ENCODE measurements at places on chromosomes 1 and 21. TPM values are rescaled to one million over a fixed set of nuclear protein-coding genes. Genes with fewer than 3 reads are reported as not detected.
A peak's percentile ranks its signal among the peaks of the same experiment; 100 is the strongest.

GRCh38 chr1:165595246-165595938, 35.6 kb upstream of the MGST3 start:
- DNase-seq = no peak

DNA sequence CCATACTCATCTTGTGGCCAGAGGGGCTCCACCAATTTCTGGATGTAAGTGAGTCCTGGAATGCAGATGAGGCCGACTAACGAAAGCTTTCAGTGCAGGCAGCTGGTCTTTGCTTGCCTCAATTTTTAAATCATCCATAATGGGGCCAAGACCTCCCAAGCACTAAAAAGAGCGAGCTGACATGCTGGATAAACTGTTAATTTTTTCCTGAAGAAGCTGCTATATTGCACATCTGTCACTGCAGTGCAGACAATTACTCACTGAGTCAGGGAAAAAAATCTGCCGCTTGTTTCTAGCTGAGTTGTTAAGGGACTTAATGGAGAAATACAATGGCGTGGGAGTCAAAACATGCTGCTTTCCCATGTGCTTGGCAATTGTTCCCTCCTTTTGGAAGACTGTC, 205.5 kb downstream of the GPATCH2 start:
- no peak for DNase-seq

DNA sequence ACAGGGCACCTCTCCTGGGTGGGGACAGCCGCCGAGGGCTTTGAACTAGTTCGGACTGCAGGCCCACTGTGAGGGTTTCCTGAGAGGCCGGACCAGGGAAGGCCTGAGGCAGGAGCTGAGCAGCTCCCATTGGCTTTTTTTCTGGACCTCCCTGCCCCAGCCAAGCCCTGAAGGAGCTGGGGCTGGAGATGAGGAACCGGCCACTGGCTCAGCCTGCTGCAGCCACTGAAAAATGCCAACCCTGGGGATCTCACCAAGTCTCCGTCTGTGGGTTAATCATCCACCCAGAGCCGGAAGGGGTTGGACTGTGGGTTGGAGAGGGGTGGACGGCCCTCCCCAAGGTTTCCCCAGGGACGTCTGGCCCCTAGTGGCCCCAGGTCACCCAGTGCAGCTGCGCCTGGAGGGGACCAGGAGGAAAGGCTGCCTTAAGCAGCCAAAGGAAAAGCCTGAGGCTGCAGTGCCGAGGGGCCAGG, 2.5 kb downstream of the VWA1 start:
- no peak for DNase-seq

GRCh38 chr1:55898181-55898580, 681.2 kb downstream of the PLPP3 start:
- DNase-seq = no peak

DNA sequence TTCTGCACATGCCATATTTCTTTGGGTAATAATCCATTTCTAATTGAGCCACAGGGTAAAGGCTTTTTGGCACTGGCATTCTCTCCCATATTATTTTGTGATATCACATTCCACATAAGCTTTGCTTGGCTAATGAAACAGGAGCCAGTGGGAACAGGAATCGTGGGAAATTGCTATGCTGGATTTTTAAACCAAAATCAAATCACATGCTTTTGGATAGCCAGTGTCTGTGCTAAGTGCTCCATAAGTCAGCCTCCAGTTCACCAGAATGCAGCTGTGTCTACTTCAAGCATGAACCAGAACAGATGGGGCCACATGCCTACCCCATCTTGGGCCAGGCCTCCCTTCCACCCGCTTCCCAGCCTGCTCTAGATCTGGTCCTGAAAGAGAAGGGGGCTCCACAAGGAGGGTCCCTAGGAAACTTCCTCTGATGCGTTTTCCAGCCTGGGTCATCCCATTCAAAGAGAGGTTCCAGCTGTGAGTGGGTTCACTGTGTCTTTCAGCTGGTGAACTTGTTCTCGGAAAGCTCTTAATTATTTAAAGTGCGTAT, 131.2 kb upstream of the COA6 start:
- DNase-seq = no peak

- no peak for DNase-seq
Observed at GRCh38 chr1:2433936-2434655, 21.7 kb upstream of the PEX10 start.

- no peak for DNase-seq
Observed at GRCh38 chr1:112322018-112322417, 74.0 kb upstream of the CTTNBP2NL start.

DNA sequence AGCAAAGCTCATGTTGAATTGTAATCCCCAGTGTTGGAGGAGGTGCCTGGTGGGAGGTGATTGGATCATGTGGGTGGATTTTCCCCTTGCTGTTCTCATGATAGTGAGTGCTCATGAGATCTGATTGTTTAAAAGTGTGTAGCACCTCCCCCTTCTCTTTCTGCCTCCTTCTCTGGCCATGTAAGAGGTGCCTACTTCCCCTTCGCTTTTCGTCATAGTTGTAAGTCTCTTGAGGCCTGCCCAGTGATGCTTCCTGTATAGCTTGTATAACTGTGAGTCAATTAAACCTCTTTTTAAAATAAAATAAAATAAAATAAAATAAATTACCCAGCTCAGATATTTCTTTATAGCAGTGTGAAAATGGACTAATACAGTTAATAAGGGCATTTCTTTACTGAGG, 1025.7 kb downstream of the PLA2G4A start:
- DNase-seq = no peak

DNA sequence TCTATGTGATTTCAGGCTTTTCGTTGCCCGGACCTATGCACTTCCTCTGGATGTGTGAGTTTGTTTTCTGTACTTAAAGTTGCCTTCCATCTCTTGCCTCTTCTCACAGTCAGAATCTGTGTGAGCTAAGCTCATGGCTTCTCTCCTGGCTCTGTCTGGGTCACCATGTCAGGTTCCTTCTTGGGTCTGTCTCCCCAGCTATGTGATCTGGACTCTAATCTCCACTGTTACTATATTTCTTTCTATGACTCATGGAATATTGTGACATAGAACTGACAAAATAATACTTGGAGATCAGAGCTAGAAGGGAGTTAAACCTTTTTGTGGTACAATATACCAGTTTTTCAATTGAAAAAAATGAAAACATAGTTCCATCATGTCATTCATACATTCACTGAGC, 172.7 kb upstream of the FGGY start:
- DNase-seq = no peak

TDRD10 gene
- total RNA-seq = 14.0 TPM

TMEM52 gene
- 1.8 TPM for total RNA-seq

DNA sequence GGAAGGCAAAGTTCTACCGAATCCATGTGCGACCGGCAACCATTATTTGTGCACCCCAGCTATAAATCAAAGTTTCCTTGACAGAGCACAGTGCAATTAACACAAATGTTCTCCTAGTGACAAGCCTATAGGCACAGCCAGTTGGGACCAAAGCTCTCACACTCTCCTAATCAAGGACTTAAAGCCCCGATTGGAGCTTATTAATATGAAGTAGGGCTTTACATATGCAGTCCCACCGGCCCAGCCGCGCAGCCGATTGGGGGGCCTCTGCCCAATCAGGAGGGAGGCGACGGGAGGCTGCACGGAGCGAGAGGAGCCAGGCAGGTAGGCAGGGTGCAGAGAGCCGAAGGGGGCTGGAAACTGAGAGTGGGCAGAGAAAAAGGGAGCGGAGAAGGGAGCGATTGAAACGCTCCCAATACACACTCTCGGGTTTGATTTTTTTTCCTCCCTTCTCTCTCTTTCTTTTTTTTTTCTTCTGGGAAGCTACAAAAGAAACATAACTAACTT, at the start of gene ESRRG:
TSS of gene ESRRG (minus strand) at position 156 of the 507 bp plus-strand sequence. CDS start at position 26, 130 bp downstream.
- peak; percentile 78 for DNase-seq

DNA sequence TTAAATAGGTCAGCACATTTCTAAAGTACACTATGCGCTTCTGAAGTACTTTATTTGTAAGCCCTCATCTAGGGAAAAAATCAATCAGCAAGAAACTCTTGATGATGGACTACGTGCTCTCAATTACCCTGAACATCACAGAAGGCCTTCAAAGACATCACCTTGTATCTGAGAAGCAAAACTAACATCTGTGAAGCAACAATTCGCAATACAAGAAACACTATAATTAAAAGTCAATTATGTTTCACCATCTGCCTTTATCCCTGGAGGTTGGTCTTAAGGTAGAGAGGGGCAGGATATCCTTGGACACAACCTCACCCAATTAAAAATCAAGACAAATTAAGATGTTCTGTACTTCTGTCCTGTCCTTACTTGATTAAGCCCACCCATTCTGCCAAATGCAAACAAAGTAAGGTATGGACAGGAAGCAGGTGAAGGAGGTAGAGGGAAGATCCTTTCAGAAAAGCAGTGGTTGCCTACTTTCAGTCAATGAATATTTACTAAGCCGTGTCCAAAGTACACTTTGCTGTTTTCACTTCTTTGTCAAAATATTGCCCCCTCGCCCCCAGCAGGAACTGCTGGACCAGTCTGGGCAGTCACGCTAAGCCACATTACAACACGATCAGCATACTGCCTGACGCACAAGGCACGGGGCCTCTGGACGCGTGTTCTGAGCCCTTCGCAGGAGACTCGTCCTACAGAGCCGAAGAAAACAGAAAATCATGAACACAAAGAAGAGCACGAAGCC, 887 bp downstream of the SLC19A2 start:
- DNase-seq = no peak

GRCh38 chr1:201882665-201883132, 6.0 kb upstream of the SHISA4 start:
- DNase-seq = no peak

GRCh38 chr1:8536515-8536914, 218.6 kb downstream of the SLC45A1 start:
- DNase-seq = no peak

GRCh38 chr1:29284961-29285560, 48.7 kb downstream of the PTPRU start:
- no peak for DNase-seq

GRCh38 chr1:177181631-177182291, 11.0 kb downstream of the BRINP2 start:
- DNase-seq = peak; percentile 82

DNA sequence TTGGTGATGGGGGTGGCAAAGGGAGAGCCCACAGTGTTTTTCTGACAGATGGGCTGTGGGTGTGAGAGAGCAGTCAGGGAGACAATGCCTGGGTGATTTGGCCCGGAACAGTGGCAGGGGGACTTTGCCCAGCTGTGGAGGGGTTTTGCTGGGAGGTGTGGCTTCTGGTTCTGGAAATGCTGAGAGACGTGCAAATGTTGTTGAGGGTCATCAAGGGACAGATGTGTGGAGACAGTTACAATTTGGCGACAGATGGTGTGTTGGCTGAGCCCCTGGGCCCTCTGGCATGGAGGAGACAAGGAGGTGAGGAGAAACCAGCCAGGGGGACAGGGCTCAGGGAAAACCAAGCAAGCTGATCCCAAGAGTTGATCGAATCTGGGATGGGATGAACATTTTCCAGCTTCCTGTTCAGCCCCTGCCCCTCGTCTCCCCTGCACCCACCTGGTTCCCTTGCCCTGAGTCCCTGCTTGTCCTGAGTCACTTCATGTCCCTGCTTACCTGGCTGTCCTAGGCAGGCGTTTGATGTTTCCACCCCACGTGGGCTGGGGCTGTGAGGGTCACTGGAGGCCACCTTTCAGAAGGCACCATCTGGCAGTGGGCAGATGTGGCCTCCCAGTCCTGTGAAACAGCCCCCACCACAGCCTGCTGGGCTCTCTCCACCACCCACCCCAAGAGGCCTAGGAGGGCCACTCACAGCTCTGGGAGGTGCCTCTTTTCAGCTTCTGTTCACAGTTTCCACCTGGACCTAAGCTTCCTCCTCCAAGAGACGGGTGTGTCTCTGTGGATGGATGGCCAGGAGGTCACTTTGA, 15.8 kb upstream of the ZNF678 start:
- peak; percentile 56 for DNase-seq

DNA sequence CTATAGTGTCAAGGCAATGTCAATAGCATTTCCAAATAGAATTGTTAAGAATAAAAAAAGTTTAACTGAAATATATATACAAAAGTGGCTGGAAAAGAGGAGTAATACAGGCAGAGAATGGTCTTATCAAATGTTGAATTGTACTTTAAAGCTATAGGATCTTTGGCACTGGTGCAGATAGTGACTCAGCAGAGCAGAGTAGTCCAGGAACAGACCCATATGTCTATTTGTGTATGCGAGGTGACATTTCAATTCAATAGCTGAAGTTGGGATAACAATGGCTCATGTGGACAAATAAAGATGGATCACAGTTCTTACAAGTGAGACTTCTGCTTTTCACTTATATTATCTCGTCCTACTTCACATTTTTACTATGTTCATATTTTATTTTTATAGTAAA, 543.0 kb upstream of the B3GALT2 start:
- no peak for DNase-seq

DONSON gene
- total RNA-seq = 5.8 TPM

GRCh38 chr1:152533327-152533938, 19.2 kb downstream of the CRCT1 start:
- no peak for DNase-seq

DNA sequence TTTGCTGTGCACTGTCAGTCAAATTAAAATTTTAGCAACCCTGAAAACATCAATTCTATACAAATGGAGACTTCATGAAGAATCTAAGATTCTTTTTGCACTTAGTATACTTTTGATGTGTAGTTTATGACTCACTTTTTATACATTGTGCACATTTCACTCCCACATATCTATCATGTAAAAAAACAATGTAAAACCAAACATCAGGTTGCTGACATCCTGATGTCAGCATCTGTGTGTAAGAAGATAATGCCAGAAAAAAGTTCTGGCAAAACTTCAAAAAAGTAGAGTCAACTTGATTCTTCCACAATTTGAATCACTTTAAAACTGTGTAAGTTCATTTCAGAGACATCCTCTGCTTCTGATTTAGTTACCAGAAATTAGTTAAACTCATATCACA, 115.7 kb downstream of the CENPF start:
- no peak for DNase-seq

NTMT2 gene
- total RNA-seq = not detected

DNA sequence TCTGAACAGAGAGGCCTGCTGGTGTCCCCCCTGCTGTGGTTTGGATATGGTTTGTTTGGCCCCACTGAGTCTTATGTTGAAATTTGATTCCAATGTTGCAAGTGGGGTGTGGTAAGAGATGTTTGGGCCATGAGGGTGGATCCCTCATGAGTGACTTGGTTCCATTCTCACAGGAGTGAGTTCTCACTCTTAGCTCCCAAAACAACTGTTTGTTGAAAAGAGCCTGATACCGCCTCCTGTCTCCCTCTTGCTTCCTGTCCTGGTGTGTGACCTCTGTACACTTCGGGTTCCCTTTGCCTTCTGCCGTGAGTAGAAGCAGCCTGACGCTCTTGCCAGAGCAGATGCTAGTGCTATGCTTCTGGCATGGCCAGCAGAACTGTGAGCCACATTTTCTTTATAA, 60.5 kb downstream of the C21orf91 start:
- no peak for DNase-seq

DNA sequence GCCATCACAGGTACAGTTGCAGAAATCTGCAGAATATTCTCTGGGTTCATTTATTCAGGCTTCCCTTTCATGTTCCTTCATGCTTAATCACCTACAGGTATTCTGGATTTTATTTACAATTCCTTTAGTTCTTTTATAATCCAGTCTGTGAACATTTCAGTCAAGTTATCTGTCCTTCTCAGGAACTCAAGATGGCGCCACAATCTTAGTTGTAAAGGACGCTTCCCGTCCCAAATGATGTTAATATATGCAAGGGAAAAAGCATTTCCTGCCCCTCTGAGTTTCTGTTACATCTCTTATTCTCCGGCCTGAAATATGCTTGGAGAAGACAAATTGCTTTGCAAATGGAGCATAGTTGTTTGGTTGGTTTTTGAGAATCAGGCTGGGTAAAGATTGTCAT, 19.3 kb downstream of the F3 start:
- no peak for DNase-seq

- no peak for DNase-seq
Observed at GRCh38 chr1:193355178-193355577, 168.8 kb upstream of the B3GALT2 start.

GRCh38 chr1:30745156-30745833, 12.3 kb downstream of the LAPTM5 start:
- peak; percentile 78 for DNase-seq

- no peak for DNase-seq
Observed at GRCh38 chr1:78370779-78371482, 119.8 kb upstream of the PTGFR start.
